ENCODE measurements at places on chromosomes 4 and X.

DNA sequence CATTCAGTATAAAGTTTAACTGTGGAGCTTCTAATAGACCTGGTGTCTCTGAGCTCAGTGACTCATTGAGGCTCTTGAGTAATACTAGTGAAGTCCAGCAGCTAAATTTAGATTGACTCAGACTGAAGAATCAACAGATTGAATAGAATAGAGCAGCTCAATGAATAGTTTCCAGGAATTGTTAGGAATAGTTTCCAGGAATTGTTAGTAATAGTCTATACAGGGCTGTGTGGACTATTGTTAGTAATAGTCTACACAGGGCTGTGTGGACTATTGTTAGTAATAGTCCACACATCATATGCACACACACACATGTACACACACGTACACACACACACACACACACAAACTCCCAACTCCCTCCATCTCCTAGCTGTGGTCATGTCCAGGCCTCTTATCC, 3.0 kb downstream of the GIMD1 start:
- DNase-seq = no peak

DNA sequence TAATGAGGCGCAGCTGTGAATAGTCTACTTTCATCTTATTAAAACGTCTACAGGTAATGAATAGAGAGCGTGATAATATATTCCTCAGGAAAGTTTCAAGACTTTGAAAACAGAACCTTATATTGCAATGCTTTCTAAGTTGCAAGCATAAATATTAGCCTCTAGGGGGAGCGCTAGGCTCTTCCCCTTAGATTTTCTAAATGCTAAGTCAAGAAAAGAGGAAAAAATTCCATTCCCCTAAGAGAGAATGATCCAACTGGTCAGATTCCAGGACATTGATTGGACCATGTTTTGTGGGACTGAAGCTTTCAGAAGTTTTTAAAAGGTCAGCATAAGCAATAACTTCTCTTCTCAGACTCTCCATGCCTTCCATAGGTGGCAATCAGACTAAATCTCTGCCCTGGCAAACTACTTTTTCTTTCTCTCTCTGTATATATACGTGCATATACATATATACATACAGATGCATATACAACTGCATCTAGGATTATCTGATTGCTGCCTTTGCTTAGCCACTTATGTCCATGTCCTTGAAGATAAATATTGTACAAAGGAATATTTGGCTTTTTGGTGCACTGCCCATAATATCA, 492.9 kb downstream of the INPP4B start:
- DNase-seq = no peak

DNA sequence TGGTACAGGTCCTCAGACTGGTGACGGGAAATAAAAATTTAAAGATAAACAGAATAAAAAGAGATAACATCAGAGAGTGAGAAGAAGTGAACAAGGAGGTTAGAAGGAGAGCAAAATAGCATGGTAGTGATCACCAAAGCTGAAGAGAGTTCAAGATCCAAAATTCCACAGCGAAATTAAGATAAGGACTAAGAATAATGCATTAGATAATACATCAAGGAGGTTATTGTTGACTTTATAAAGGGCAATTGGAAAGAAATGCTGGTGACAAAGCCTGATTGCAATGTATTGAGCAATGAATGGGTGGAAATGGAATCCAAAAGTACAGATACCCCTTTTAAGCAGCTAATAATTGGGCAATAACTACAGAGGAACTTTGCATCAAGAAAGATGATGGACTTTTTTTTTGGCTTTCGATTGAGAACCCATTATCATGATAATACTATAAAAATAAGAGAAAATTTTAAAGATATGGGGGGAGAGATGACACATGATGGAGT, 101.6 kb upstream of the MAP9 start:
- no peak for DNase-seq

- no peak for DNase-seq
Measured at GRCh38 chr4:170139764-170140163, 50.0 kb upstream of the AADAT start.

- no peak for DNase-seq
Measured at GRCh38 chr4:180486342-180486741, 1756.9 kb upstream of the TENM3 start.

DNA sequence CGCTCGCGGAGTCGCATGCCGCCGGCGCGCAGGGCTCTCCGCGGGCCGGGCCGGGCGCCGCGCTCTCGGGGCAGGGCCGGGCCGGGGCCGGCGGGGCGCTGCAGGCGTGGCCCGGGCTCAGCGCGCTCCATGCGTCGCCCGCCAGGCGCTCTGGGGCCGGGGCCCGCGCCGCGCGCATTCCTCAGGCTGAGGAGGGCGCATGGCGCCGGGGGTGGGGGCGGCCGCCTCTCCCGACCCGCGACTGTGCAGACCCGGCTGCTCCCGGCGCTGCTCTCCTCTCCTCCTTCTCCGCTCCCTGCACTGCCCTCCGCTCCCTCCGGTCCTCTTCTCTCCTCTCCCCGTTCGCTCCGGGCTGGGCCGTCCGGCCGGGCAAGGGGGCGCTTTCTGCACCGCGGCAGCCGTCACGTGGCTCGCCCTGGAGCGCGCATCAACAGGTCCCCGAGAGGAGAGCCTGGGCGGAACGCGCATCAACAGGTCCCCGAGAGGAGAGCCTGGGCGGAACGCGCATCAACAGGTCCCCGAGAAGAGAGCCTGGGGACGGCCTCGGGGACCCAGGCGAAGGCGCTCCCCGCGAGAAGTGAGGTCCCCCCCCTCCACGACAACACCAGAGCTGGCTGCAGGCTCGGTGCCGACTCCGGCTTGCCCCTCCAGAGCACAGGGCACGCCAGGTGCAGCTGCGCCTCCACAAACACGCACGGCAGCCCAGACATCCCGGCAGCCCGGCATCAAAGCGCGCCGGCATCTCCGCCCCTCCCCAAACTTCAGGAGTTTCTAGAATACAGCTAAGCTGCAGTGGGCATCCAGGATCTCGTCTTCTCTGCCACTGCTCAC, 12.9 kb downstream of the PPP2R3B start:
- no peak for DNase-seq

- DNase-seq = no peak
Measured at GRCh38 chrX:110442635-110443034, 84.0 kb downstream of the RTL9 start.

DNA sequence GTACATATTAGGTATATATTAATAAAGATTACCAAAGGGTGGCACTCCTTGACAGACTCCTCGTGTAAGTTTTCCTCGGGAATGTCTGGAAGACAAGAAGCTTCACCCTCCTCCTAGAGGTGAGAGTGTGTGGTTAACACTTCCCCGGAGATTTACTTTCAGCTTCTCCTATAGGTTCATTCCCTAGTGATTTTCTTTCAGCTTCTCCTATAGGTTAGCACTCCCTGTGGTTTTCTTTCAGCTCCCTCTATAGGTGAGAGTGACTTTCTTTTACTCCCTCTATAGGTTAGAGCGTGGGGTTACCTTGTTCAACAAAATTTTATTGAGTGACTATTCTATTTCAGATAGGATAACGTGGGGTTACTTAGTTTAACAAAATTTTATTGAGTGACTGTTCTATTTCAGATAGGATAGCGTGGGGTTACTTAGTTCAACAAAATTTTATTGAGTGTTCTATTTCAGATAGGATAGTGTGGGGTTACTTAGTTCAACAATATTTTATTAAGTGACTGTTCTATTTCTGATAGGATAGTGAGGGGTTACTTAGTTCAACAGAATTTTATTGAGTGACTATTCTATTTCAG, 106.0 kb upstream of the PLAC1 start:
- DNase-seq = no peak

DNA sequence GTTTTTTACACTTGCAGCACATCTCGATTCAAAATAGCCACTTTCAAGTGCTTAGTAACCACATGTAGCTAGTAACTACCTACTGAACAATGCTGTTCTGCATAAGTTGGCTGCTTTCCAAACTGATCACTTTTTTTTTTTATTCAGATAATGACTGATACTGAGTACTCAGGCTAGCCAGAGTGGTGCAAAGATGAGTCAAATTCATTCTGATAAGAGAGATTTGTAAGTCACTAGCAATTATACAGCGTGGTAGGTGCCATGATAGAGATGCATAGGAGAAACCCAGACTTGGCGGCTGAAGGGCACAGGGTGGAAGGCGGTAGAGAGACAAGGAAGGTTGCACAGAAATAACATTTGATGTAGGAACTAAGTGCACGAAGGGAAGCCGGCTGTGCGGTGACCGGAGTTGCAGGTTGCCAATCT, 357 bp upstream of the IGBP1 start:
- DNase-seq = no peak

DNA sequence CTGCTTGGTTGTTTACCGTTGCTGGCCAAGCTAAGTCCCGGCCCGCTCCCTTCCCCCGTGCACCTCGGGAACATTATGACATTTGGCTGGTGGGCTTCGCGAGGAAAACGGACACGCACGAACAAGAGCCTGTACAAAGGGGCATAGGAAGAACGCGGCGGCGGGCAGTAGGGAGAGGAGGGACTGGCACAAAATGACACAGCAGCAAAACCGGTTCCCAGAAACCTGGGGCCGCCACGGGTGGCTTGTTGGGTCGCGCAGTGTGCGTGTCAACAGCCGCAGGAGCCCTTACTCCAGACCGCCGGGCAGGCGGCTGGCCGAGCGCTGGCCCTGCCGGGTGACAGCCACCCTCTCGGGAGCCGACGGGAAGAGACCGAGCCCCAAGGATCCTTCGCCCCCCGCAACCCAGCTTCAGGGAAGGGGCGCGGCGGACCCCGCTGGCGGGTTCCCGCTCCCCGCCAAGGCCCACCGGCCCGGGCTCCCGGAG, 1.6 kb upstream of the LIN54 start:
- no peak for DNase-seq

DNA sequence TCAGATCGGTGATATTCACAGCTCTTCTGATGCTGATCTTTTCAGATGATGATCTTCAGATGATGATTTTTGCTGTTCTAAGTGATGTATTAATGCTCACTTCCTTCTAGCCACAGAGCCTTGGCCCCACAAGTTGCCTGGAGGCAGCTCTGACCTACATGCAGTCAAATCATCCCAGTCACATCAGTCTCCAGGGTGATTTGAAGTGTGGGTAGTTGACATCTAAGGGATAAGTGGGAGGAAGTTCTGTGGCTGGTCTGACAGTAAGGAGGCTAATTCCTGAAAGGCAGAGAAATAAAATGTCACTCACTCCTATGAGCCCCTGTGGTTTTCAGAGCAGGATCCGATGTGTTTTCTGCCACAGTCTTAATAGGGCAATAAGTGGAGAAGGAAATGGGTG, 79.8 kb upstream of the RPL34 start:
- no peak for DNase-seq

DNA sequence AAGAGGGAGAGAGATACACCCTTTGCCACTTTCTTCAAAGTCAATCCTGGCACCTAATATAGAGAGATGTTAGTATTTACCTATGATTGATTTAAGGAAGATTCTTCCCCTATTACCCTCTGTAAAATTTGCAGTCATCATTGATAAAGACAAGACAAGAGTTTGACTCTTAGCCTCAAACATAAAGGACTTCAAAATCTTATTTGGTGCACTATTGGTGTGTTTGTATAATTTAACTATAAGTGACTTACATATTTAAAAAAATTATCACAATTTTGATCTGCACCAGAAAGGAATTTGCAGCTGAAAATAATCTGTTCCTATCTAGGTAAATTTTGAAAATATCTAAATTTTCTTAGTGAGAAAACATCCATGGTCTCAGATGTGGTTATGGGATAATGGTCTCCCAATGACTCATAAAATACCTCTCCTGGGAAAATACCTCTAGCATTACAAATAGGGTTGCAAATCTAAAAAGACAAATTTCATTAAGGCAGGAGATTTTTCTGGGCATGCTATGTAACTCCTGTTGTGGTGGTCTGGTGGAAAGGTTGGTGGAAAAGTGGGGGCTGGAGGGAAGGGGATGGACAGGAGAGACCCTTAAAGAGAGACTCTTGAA, 173.6 kb upstream of the MED14 start:
- DNase-seq = no peak

DNA sequence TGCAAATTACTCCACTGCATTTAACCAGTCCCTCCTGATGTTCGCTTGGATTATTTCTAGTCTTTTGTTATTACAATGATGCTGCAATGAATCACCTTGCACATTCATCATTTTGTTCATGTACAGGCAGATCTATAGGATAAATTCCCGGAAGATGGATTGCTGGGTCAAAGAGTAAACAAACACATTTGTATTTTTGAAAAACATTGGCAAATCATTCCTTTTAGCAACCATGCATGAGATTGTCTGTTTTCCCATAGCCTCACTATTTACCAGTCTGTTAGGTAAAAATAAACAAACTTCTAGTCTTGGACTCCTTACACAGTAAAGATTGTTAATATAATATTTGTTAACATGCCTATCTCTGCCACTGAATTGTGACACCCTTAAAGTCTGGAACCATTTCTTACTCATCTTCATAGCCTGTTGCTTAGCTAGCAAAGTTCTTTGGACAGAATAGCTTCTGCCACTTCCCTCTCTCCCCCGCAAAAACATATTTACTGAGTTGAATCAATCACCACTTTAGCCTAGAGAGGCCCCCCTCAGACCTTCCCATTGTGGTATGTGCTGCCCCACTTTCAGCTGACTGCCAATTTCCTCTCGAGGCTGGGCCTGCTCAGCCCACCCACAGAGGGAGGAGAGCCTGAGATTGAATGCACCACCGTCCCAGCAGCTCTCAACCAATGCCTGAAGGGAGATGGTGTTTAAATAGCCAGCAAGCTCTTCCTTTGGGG, 108.4 kb upstream of the ATXN3L start:
- DNase-seq = no peak

GRCh38 chrX:139826065-139827044, 106.5 kb downstream of the ATP11C start:
- DNase-seq = no peak

DNA sequence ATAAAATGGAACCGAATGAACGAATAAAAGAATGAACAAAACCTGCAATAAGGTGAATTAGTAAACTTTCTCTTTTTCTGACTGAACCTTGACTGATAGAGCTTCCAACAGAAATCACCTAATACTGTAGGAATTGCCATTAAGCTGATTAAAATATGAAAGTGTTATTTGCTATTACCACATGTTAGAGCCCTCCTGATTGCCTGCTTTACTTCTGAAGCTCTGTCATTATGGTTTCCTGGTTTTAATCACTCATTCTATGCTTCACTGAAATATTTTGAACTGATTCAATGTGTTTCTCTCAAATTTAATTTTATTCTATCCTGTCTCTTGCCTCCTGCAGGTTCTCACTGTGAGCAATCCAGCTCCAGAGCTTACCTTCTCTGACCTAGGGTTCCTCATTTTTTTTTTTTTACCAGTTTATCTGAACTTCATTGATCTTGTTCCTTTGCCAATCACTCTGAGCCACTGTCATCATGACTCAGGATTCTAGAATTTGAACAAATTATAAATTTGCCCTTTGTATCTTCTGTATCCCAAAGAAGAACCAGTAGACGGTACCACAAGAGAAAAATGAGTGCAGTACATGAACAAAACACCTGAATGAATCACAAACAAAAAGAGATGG, 48.1 kb upstream of the UGT2B15 start:
- no peak for DNase-seq

DNA sequence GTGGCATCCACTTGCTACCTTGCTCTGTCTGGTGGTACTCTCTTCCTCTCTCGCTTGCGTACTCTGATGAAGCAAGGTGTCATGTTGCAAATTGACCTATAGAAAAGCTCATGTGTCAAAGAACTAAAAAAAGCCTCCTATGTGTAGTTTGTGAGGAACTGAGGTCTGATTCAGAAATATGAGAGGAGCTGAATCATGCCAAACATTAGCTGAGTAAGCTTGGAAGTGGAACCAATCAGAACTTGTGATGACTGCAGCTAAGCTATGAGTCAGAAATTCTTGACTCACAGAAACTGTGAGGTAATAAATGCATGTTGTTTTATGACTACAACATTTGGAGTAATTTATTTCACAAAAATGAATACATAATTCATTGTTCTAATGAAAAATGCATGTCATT, 2138.8 kb downstream of the PCDH7 start:
- DNase-seq = no peak

Data from stimulated activated CD8-positive, alpha-beta memory T cell treated with anti-CD3 and anti-CD28 coated beads, Interleukin-4, amount 100 ng/mL, for 1 hour (primary cell).